ENCODE measurements at places on chromosomes 6 and 20.
A peak's percentile ranks its signal among the peaks of the same experiment; 100 is the strongest.

GRCh38 chr20:34753706-34754461 lies 49.7 kb downstream of the TP53INP2 start:
- DNase-seq = no peak

DNA sequence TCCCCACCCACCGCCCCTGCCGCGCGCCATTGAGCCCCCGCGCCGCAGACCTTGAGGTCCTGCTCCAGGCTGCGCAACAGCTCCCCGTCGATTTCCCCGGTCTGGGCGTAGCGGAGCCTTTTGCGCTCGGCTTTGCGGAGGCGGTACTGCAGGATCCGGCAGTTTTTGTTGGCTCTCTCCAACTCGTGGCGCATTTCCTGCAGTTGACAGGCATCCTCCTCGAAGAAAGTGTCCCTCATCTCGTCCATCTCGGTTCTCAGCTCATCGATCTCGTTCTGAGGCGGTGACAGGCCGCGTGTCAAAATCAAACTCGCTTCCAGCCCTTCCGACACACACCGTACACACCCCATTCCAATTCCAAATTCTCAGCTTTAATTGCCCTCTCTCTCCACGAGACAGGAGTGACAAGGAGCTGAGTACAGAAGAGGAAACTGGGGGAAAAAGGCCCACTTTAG lies 4.3 kb downstream of the MTCL3 start:
- peak; percentile 67 for DNase-seq

DNA sequence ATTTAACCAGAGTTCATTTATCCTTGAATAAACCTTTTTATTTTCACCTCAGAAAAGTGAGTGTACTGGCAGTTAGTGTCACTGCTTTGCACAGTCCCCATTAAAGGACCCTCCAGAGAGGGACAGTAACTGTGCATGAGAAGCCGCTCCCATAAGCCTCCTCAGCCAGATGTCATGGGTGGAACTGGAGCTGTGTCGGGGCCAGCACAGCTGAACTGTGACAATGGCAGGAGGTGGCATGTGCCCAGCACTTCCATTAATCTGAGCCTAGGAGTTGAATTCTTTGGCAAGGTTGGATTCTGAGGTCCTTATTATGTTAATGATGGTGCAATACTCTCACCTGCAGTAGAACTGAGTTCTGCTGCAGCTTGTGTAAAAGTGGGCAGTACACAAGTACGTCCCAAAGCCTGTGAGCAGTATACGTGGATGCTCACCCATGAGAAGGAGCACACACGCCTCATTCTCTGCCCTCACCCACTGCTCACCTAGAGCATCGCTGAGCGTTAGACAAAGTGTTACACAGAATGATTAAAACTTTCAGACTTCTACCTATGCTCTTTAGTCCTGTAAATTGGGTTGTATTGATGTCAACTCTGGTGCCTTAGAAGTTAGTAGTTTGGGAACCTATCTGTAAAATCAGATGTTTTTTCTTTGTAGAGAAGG lies 11.9 kb upstream of the CSE1L start:
- no peak for DNase-seq

DNA sequence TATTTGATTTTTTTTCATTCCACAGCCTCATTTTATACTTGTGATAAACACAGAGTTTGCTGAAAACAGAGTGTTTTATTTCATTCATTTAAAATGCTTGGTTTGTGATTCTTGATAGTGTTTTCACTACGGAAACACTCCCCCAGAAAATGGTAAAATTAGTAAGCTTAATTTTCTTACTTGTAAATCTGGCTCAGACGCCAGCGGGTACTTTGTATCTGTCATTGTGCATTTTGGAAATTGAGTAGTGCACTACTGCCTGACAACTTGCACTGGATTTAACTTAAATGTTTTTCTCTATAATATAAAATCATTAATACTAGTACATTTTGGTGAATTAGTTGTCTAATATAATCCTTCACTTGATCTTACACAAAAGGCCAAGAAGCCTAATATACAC lies 37.0 kb upstream of the HINT3 start:
- no peak for DNase-seq

- DNase-seq = no peak
Measured at GRCh38 chr6:41326092-41326491, 9.3 kb upstream of the NCR2 start.

GRCh38 chr6:34585512-34586061 lies 29.5 kb upstream of the SPDEF start:
- no peak for DNase-seq

DNA sequence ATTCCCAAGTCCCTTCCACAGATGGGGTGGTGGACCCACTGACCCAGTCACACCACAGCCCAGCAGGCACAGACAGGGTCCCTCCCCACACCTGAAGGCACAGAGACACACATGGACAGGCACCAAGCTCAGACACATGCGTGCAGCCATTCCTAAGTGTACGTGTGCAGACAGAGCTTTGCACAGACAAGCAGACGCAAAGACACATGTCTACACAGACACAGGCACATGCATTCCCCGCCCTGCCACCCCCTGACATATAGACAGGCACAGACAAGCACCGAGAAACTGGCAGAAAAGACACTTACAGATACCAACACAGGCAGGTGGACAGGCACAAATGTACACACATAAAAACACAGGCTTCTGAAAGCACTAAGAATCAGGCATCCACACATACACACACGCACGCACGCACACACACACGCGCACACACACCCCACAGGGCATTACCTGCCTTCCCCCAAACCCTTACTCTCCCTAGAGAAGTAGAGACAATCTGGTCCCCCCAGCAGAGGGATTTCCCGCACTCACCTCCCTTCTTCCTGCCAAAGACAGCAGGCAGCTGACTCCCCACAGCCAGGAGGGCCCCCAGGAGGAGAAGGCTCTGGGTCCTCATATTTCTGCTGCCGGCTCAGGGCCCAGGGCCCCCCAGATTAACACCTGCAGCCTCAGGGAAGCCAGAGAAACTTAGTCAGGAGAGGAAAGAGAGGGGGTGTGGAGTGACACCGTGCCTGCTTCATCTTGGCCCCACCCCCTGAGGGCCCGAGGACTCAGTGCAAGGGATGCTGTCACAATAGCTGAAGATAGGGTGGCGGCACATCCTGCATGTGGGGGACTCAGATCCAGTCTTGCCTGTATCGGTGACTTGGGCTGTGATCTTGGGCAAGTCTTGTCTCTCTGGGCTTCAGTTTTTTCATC lies at the start of gene WFDC5:
Gene WFDC5, minus strand, starts transcription at position 710 of the 921 bp plus-strand sequence. Its CDS starts 91 bp downstream, at position 619.
- no peak for DNase-seq

DNA sequence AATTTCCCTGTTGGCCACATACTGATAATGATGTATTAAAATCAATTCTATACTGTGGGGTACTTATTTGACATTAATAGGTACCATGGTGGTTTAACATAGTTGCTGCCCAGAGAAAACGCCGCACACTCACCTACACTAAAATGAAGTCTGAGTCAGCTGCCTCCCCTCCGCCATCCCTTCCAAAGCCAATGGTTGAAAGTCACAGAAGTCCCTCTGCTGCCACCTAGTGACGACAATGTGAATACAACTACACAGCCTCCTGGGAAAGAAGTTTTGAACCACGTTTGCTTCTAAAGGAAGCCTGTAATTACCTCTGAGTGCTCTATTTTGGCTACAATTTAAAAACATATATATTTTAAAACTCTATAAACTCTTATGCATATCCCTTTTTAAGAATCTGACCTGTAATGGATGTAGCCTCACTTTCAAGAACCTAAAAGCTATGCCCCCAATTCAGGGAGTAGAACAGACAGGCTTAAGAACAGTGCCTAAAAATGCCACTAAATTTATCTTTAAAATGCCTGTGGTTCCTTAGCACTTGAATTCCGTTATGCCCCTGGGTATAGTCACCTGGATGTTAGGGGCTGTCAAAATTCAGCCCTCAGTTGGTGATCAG lies 20.6 kb upstream of the ECI2 start:
- DNase-seq = no peak

- DNase-seq = no peak
Measured at GRCh38 chr6:2961506-2961905, 9.9 kb downstream of the SERPINB6 start.

DNA sequence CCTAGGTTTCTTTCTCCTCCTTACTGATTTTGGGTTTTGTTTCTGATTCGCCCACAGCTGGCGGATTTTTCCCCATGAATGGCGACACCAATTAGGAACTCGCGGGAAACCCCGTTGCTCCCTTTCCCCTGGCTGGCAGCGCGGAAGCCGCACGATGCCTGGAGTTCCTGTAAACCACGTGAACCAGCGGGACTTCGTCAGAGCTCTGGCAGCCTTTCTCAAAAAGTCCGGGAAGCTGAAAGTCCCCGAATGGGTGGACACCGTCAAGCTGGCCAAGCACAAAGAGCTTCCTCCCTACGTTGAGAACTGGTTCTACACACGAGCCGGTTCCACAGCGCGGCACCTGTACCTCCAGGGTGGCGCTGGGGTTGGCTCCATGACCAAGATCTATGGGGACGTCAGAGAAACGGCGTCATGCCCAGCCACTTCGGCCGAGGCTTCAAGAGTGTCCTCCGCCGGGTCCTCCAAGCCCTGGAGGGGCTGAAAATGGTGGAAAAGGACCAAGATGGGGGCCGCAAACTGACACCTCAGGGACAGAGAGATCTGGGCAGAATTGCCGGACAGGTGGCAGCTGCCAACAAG lies 3.2 kb upstream of the SEC23B start:
- DNase-seq = no peak

- DNase-seq = no peak
Measured at GRCh38 chr6:90131614-90132423, 164.8 kb downstream of the BACH2 start.

DNA sequence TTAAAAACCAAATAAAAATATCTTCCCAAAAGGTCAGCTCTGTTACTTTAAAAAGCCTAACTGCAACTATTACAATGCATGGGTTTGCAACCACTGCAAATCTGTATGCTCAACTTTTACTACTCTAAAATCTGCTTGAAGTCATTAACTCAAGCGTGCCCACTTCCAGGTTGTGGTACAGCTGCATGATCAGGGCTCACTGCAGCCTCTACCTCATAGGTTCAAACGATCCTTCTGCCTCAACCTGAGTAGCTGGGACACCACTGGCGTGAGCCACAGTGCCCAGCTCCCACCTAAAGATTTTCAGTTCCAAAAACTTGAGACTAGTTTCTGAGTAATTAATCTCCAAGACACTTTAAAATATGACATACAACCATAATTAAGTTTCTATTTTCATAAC lies 8.2 kb downstream of the DIDO1 start:
- DNase-seq = no peak

GRCh38 chr6:22980446-22980845 lies 411.1 kb downstream of the HDGFL1 start:
- no peak for DNase-seq

- no peak for DNase-seq
Measured at GRCh38 chr6:73108949-73109348, 116.3 kb downstream of the KHDC1L start.

Data from spinal cord (tissue), 10 donors.